K562 (cell line): ENCODE measurements at places on chromosomes 2 and 18. TPM values are rescaled to one million over a fixed set of nuclear protein-coding genes. Genes with fewer than 3 reads are reported as not detected.

GRCh38 chr2:238138331-238139195 lies at the start of gene KLHL30:
TSS of gene KLHL30 (plus strand) at chr2:238138668. CDS start at chr2:238140755, 2,087 bp downstream.
- no peak for DNase-seq
- no peak within 1 kb of the TSS for H3K4me3 ChIP-seq
- peaks cover 9% of the 10 kb centered on the region for H3K27me3 ChIP-seq
- no peak within 1 kb of the TSS for H3K27ac ChIP-seq
- no peaks in the 10 kb centered on the region for H3K36me3 ChIP-seq

DNA sequence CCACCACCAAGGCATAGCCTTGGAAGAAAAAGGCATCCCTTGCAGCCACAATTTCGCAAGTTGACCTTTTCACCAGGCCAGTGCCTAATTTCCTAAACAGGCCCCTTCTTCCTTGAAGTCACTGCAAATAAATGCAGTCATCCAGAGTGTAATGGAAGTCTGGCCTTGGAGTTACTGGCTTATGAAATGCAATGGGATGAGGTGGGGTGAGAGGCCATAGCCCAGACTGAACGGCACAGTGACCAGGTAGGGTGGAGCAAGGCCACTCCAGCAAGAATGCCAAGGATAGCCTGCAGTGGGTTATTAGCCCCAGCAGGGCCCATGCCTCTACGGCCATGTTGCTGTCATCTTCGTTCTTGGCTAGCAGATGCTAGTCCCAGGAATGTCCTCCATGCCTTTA lies 68.4 kb downstream of the BCL11A start:
- H3K27ac ChIP-seq = no peak overlapping the region
- no peak overlapping the region for H3K4me3 ChIP-seq
- DNase-seq = no peak
- H3K36me3 ChIP-seq = no peaks in the 10 kb centered on the region
- H3K4me1 ChIP-seq = no peaks in the 10 kb centered on the region
- peaks cover 6% of the 10 kb centered on the region; the same call in 1 of the 2 replicates for H3K27me3 ChIP-seq

- peak; percentile 22 for DNase-seq
- H3K27me3 ChIP-seq = no peaks in the 10 kb centered on the region
- H3K27ac ChIP-seq = no peak overlapping the region
- no peaks in the 10 kb centered on the region for H3K36me3 ChIP-seq
- H3K4me1 ChIP-seq = no peaks in the 10 kb centered on the region
Measured at GRCh38 chr2:3827673-3828575, 124.5 kb downstream of the DCDC2C start.

- no peaks in the 10 kb centered on the region; the same call in 2 of the 3 replicates for H3K4me1 ChIP-seq
- no peaks in the 10 kb centered on the region for H3K36me3 ChIP-seq
- H3K27me3 ChIP-seq = peaks cover 10% of the 10 kb centered on the region
- H3K4me3 ChIP-seq = no peak overlapping the region
- H3K27ac ChIP-seq = no peak overlapping the region
- DNase-seq = no peak
Measured at GRCh38 chr2:65866148-65866547, 433.7 kb upstream of the SPRED2 start.

GRCh38 chr2:101988541-101988940 lies 3.2 kb upstream of the IL1R2 start:
- H3K27me3 ChIP-seq = peaks cover 70% of the 10 kb centered on the region
- H3K27ac ChIP-seq = no peak overlapping the region
- no peak overlapping the region for H3K4me3 ChIP-seq

Gene IL1RN
- not detected in 2 replicates for total RNA-seq

DNA sequence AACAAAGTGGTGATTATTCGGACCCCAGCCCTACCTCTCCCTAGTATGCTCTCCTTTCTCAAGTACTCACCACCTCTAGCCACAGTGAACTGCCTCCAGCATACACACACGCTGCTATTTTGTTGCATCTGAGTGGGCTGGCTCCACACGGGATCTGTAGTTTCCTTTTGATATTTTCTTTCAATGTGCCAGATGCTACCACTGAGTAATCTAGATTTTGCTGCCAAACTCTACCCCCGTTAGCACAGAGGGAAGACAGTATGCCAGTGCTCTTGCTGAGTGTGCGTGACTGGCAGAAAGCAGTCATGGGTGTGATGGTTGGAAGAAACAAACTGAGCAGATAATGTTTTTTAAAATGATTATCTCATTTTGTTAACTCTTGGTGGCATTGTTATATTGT lies 11.6 kb downstream of the CFLAR start:
- H3K27ac ChIP-seq = peak overlapping the region; percentile 82
- no peaks in the 10 kb centered on the region for H3K27me3 ChIP-seq
- H3K4me1 ChIP-seq = peaks cover 76% of the 10 kb centered on the region
- DNase-seq = no peak
- peaks cover 36% of the 10 kb centered on the region for H3K36me3 ChIP-seq

DNA sequence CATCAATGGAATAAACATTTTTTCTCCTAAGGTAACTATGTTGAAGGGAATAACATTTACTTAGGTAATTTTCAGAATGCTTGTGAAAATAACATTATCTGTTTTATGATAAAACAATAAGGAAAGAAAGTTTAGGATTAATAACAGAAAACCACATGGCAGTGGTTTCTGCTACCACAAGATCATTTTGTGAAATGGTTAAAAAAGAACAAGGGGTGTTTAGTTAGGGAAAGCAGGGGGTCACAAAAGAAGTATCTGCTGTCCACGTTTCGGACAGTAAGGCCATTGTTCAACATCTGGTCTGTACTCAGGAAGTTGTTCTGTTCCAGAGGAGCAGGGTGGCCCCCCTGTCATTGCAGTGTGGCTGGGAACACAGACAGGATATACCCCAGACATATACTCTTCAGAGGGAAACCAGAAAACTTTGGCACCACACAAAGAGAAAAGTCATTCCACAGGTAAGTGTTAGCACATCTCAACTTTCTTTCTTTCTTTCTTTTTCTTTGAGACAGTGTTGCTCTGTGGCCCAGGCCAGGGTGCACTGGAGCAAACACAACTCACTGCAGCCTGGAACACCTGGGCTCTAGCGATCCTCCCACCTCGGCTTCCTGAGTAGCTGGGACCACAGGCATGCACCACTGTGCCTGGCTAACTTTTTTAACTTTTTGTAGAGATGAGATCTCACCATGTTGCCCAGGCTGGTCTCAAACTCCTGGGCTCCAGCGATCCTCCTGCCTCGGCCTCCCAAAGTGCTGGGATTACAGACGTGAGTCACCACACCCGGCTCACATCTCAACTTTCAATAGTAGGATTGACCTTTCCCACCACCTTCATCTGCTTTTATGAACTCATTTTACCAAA lies 14.8 kb upstream of the ARL5A start:
- no peaks in the 10 kb centered on the region for H3K4me1 ChIP-seq
- H3K4me3 ChIP-seq = no peak overlapping the region
- H3K27me3 ChIP-seq = no peaks in the 10 kb centered on the region; the same call in 2 of the 3 replicates
- no peaks in the 10 kb centered on the region for H3K36me3 ChIP-seq
- no peak for DNase-seq
- no peak overlapping the region for H3K27ac ChIP-seq
